ENCODE measurements at places on chromosomes 5 and 9.
A peak's percentile ranks its signal among the peaks of the same experiment; 100 is the strongest.

DNA sequence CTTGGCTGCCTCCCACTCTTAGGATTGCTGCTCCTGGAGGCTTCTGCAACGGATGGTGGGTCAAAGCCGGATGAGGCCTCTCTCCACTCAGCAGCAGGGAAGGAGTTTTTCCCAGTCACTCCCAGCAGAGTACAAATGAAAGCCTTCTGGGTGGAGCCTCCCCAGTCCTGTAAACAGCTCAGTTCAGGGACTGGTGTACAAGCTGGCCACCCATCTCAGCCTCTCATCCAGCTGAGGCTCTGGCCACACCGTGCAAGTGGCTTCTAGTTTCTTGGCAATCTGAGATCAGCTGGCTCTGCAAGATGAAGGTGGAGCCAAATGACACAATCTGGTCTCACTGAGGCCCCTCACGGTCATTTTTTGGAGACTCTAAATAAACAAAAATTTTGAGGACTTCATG is 10.0 kb downstream of the GPX3 start:
- DNase-seq, result no peak

DNA sequence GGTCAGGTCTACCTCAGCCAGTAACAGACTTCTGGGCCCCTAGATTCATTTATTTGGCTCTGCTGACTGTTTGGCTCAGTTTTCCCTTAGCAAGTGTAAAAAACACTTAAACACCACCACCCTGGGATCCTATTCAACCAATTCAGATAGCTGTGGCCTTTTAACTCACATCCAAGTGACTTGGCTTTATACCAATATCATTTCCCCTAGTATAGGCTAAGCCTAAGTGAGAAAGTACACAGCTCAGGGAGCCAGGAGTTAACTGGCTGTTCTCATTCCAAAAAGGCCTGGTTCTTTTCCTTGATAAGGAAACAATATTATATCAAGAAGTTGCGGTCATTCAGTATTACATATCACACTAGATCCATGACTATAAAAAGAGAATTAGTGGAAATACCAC is 163.5 kb downstream of the ARL15 start:
- DNase-seq, result no peak

DNA sequence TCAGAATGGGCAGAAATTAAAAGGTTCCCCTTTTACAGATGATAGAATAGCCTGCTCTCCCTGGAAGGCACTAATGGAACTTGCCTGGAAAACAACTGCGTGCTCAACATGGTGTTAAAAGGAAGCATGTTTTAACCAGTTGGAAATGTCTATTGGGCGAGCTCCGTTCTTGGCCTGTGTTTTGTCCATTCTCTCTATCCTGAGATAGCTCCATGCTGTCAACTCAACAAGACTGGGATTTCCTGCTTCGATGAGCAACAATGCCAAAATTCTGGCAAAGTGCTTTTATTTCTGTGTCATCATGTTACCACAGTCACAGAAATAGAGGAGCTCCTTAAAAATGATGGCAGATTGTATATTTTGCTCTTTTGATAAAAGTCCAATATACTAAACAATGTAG is 198.3 kb downstream of the PLK2 start:
- DNase-seq, result peak; percentile 27

DNA sequence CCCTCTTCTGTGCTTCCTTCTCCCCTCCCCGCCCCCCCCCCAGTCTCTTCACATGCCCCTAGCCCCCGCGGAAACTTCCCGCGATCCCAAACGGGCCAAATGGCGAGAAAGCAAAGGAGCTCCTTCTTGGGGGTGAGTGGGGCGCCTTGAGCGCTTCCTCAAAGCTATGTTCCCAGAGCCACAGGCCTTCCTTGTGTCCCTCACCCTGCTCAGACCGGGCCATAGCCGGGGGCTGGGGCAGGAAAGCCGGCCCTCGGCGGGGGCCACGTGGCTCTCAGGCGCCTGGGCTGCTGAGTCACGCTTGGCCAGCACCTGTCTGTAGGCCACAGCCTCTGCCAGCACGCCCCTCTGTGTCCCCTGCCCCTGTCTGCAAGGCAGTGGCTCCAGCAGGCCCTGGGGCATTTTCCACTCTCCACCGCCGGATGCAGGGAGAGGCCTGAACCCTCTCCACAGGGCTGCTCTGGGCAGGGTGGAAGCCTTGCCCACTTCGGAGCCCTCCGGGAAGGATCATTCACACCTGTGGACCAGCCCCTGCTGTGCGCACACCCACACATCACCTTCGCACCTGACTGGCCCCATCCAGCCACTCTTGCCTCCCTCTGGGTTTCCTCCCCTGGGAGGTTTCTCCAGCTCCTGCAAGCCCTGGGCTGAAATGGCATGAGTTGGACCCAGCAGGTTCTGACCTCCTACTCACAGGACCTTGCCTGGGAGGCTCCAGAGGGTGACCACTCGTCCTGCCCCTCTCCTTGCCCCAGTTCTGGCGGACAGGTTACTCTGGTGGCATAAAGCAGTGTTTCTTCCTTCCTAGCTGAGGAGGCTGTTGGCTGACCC is 1.2 kb upstream of the SQSTM1 start:
- DNase-seq, result peak; percentile 59

- peak; percentile 32 for DNase-seq
These were observed 1174.0 kb downstream of the MAT2B start for GRCh38 chr5:164679461-164679860.

GRCh38 chr9:125396799-125397198 is 135.2 kb downstream of the GAPVD1 start:
- no peak for DNase-seq

DNA sequence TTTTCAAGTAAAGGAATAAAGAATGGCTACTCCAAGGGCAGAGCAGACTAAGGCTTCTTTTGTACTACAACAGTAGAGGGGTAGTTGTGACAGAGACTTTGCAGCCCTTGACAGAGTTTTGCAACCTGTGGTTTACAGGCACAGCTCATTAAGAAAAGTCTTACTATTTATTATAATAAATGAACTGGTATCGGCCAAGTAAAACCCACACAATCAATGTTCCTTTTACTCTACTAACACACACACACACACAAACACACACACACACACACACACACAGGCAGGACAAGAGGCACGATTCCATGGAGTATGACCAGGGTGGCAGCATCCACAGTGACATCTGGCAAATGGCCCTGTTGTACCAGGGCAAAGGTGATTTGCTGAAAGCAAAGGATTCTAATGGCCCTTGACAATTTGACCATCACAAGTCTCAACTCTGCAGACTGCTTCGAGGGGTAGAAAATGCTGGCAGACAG is 59.1 kb upstream of the GOLPH3 start:
- DNase-seq, result no peak

DNA sequence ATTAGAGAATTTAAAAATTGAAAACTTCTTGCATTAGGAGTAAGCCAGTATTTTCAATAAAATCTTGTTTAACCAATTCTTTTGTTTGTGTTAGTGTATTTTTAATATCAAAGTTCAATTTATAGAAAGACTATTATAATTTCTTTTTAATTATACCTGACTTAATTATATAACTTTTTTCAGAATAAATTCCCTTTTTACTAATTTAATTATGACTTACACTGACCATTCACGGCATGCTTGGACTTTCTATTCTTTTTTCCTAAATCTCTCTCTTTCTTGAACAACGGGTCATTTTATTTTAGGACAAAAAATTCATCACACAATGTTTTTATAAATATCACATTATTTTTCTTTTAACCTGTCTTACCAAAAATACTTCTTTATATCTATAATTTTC is 555.3 kb upstream of the PTGER4 start:
- no peak for DNase-seq

- DNase-seq, result no peak
These were observed 28.5 kb upstream of the QSOX2 start for GRCh38 chr9:136273921-136274785.

DNA sequence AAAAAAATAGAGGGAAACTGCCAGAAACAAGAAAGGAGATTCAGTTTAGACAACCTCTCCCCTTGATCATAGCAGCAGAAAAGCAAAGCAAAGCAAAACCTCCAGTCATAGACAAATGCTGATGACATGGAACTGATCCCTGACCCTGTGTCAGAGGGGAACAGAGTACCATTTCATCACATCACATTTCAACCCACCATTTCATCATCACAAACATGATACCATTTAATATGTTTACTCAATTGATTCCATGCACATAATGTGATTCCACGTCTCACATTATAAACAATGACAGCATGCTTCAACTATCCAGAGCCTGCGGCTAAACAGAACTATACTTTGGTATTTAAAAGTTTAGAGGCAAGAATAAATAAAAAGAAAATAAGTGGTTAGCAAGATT is 28.7 kb upstream of the ACOT12 start:
- peak; percentile 68 for DNase-seq

- no peak for DNase-seq
These were observed 72.5 kb upstream of the TAF11L2 start for GRCh38 chr5:17425385-17426070.

- peak; percentile 43 for DNase-seq
These were observed at the start of gene UAP1L1 for GRCh38 chr9:137077010-137077747. TSS of gene UAP1L1 (plus strand) at chr9:137077517. CDS start at chr9:137077533, 16 bp downstream.

- DNase-seq, result no peak
These were observed 159.7 kb downstream of the SNCAIP start for GRCh38 chr5:122471752-122472061.

DNA sequence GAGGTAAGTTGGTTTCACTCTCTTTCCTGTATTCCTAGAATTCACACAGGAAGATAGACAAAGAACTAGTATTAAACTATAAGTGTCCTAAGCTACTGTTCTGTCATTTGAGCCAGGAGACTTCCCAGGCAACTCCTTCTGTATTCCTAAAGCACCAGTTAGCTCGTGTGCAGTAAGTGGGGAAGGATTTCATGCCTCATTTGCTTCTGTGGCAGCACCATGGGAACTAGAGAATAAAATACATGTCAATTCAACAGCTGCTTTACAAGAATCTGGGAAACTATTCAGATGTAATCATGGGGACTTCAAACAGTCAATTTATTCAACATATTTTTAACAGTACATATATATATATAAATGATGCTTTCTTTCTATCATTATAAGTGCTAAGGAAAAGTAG is 762.3 kb downstream of the PRELID2 start:
- no peak for DNase-seq

- DNase-seq, result peak; percentile 57
These were observed 50.5 kb downstream of the CXXC5 start for GRCh38 chr5:139698490-139699146.

- DNase-seq, result no peak
These were observed 4.9 kb upstream of the OXCT1 start for GRCh38 chr5:41875121-41875520.

DNA sequence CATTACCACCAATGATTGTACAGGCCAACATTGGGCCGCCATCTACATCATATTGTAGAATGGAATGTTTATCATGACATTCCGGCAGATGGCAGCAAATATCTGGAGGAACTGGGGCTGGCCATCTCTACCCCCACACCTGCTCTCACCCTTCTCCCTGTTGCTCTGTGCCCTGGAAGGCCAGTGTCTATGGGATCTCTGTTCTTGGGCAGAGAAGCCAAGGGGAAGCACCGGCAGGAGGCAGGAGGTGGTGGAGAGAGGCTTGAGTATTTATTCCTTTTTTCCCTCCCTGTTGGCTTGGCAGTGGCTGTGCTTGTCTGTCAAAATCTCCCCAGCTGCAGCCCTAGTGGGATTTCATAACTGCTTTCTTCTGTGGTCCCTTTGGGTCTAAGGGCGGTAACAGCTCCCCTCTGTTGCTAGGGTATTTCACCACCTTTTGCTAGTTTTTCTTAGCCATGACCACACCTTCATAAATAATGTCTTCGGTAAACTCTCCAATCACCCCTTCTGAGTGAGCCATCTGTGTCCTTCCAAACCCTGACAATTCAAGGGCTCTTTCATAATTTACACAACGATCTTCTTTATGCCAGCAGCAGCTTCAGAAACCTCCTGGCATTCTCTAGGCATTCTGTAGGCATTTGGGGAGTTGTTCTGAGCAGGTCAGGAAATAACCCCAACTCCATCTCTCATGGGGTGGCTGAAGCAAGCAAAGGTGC is 225.8 kb downstream of the MELK start:
- DNase-seq, result peak; percentile 27

GRCh38 chr9:37100741-37101140 is 19.6 kb upstream of the ZCCHC7 start:
- DNase-seq, result no peak

DNA sequence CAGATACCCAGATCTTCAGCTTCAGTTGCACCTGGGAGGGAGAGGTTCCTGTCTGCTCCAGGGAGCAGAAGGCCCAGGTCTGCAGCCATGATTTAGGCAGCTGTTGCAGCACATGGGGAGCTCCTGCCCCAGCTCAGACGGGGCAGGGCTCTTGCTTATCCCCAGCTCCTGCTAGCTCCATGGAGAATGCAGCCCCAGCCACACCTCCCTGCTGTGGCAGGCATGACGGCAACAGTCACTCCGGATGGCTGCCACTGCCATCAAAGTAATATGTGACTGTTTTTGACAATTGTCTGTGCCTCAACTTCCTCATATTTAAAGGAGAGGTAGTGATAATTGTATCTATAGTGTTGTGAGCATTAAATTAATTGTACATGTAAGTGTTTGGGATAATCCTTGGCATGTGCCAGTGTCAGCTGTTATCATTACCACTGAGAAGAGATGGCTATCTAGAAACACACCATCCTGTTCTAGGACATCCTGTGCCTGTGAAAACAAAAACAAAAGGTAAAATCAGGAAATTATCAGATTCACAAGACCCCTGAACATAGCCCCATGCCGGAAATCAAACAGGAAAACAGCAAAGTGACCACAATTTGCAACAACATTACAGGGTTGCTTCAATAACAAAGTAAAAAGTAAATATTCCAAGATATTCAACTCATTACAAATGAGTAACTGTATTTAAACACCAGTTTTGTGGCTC is 1048.8 kb upstream of the ACO1 start:
- DNase-seq, result no peak

GRCh38 chr9:114789006-114789405 is 16.8 kb downstream of the TNFSF15 start:
- peak; percentile 62 for DNase-seq

DNA sequence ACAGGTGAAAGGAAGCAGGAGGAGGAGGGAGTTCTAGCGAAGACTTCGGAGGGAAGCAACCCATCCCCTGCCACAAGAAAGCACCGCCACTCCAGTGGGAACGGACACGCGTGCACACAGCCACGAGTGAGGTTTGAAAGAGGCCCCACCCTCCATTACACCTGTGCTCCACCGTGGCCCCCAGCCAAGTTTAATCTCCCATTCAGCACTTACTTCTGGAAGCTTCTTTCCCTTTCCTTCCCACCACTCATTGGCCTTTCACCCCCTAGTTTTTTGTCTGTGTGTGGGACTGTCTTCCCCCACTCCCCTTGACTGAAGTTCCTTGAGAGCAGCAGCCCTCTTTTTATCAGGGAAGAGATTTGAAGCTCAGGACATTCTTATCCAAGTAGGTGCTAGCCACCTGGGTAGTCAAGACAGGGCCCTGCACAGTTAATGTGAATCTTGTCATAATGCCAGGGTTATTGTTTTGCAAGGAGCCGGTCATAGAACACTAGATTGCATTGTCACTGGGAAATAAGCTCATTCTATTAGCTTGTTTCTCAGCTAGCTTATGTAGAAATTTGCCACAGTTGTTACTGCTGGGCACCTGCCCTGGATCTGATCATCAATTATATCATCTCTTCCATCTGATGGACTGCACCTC is 256.0 kb downstream of the DOCK8 start:
- peak; percentile 36 for DNase-seq
